ENCODE measurements at places on chromosomes 7 and 10.

GRCh38 chr10:62492012-62492869, 118.1 kb downstream of the ZNF365 start:
- peak; percentile 12 for DNase-seq

- no peak for DNase-seq
Measured at GRCh38 chr7:117839507-117839906, 33.7 kb downstream of the CTTNBP2 start.

DNA sequence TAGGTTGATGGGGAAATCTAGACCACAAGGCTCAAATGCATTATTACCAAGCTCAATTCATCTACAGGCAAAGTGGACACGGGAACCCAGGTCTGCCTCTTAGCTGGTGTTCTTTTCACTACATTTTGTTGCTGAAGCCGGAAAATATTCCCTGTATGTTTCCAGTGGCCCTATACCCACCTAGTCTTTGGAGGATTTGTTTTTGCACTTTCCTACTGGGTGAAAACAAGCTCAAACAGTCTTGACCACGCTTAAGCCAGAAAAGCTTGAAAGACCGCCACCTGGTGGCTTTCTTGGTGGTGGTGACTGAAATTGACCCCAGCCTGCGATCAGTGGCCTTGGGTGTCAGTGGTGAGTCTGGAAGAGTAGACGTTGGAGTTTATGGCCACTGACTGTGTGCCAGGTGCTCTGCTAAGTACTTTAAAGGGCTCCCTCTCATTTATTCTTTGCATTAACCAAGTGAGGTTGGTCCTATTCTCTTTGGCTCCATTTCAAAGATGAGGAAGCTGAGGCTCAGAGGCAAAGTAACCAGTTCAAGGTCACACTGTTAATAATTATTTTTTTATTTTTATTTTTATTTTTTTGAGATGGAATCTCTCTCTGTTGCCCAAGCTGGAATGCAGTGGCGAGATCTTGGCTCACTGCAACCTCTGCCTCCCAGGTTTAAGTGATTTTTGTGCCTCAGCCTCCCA, 11.1 kb upstream of the CRTAC1 start:
- peak; percentile 78 for DNase-seq

GRCh38 chr7:27104341-27105058, 2.0 kb upstream of the HOXA2 start:
- no peak for DNase-seq

DNA sequence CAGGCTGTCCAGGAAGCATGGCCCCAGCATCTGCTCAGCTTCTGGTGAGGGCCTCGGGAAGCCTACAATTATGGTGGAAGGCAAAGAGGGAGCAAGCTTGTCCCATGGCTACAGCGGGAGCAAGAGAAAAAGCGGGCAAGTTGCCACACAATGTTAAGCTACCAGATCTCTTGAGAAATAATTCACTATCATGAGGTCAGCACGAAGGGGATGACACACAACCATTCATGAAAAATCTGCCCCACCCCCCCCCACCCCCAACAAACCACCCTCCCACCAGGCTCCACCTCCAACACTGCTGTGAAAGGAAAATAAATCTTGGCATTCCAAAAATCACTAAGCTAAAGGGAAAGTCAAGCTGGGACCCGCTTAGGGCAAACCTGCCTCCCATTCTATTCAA, 545.8 kb upstream of the NRP1 start:
- DNase-seq, result no peak

- DNase-seq, result peak; percentile 59
Measured at GRCh38 chr10:124745673-124746072, 1.5 kb upstream of the FAM53B start.

DNA sequence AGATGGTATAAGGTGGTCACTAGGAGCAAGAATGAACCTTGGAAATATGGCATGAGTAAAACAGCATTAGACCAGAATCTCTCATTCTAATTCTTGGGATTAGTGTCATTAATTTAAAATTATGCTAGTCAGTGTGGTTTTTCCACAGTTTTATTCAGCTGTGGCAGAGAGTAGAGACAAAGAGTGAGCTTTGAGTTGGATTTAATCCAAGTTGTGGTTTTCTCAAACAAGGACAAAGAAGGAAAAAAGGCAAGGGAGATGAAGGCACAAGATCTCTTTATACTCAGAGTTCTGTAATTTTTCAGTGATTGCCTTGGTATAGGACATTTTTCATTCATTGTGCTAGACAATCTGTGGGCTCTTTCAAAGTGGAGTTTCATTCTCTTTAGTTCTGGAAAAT, 28.2 kb upstream of the AKAP9 start:
- DNase-seq, result no peak

DNA sequence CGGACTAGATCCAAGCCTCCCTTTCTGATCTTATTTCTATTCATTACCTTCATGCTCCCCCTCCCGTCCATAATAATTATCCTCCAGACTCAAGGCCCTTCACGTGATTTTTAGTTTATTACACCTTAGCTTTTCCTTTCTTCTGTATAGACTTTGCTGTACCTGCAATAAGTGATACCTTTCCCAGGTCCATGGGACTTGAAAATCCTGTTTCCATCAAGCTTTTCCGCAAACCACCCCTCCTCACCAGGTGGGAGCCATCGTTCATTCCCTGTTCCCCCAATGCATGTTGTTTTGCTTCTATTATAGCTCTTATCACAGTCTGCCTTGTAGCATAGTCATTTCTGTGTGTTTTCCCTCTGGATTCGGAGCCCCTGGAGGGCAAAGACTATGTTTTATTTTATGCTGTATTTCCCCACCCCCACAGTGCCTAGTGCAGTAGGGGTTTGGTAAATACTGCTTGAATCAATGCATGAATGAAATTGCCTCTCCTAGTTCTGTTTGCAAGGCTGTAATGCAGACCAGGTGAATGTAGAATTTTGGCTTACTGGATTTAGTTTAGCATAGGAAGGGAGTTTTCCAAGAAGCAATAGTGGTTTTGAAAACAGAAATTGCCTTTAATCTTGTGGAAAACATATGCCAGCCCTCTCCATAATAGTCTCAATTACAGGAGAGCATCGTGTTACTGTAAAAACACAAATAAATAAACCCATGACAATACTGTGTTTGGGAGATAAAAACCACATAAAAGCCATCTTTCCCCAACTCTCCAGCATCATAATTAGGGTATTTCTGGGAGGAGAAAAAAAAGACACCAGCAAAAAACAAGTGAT, 213.4 kb downstream of the AUTS2 start:
- no peak for DNase-seq

GRCh38 chr10:20999699-21000098, 102.6 kb upstream of the NEBL start:
- no peak for DNase-seq

DNA sequence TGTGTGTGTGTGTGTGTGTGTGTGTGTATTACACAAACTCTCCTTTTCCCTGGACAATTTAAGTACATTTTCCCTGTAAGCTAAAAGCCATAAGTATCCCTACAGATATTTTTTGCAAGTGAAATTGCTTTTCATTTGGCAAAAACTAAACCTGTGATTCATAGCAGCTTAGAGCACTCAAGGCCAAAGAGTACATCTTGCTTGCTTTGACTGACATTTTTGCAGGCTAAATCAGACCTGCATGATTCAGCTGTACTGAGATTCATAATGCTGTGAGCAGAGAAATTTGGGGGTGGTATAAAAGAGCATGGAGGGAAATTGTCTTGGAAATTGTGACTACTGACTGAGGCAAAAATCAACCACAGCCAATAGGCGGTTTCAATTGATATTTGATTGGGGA, 500.4 kb downstream of the GFRA1 start:
- DNase-seq, result peak; percentile 44

DNA sequence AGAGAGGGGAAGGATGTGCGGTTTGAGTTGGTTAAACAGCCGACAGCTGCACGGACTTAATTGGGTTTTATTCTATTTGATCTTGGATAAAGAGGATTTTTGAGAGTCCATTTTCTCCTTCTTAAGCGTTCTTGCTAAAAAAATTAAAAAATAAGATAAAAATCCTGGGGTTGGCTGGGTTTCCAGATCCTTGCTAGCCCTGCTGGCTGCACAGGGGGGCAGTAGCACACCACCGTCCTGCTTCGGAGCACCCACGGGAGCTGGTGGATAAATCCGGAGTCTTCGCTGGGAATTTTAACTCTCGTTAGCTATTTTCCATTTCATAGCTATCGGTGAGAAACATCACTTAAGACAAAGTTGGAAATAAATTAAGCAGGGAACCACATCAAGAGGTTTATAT, 792.0 kb downstream of the TYW1 start:
- peak; percentile 33 for DNase-seq

DNA sequence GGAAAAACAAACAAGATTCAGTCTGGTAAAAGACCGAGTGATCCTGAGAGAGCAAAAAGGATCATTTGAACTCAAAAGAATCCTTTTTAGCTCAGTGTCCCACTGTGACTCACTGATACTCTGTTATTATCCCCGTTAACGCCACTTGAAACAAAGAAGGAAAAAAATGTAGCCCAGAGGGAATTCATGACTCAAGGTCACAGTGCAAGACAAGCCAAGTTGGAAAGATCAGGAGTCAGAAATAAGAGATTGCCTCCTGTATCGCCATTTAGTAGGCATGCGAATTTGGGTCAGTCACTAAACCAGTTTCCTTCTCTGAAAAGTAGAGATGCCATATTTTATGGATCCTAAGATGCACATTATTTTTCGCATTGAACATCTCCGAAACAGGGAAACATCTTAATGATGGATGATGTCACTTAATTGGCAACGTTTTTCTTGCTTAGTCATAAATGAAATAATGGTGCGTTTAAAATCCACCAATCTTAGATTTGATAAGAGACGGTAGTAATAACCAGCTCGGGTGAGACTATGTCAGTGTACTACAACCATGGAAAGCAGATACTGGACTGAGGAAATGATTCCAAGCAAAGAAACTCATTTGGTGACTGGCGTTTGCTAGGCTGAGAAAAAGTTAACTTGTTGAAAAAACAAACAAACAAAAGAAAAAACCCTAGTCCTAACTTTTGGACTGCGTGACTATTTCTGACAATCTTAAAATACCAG, 502.0 kb upstream of the CELF2 start:
- DNase-seq, result no peak

- DNase-seq, result no peak
Measured at GRCh38 chr10:117497736-117498135, 44.8 kb upstream of the EMX2 start.

DNA sequence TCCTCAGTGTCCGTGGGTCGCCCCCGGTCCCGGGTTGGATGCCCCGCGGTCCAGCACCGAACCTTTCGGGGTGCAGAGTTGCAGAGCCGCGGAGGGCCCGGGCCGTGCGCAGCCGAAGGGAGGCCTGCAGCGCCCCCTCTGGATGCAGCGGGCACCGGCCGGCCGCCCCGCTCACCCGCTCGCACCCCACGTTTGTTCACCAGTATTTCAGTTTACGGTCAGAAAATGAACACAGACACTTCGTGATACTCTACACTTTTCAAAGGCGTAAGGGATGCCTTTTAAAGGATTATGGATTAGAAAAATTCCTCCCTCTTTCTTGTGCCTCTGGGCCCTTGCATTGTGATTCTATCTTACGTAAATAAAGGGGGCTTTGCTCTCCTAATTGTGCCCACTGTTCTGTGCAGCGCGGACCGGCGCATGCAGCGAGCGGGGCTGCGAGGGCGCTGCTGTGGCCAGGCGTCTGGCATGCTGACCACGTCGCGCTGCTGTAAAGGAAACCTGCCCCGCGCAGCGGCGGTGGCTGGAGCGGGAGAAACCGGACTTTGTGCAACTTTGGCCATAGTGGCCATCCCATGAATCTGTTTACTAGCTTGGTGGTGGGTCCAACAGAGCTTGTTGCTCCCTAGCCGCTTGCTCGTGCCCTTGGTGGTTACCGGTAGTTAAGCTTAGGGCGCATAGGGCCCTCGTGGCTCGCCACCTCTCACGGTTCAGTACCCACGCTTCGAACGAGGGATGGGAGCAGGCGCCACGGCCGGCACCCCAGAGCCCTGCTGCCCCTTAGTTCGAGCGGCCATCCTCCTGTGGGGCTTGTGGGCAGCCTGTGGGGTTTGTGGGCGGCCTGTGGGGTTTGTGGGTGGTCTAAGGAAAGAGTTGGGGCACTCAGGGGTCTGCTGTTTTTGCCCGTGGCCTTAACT, 739 bp upstream of the MEST start:
- DNase-seq, result peak; percentile 50

GRCh38 chr7:142853739-142854371, 1.0 kb upstream of the EPHB6 start:
- peak; percentile 75 for DNase-seq

DNA sequence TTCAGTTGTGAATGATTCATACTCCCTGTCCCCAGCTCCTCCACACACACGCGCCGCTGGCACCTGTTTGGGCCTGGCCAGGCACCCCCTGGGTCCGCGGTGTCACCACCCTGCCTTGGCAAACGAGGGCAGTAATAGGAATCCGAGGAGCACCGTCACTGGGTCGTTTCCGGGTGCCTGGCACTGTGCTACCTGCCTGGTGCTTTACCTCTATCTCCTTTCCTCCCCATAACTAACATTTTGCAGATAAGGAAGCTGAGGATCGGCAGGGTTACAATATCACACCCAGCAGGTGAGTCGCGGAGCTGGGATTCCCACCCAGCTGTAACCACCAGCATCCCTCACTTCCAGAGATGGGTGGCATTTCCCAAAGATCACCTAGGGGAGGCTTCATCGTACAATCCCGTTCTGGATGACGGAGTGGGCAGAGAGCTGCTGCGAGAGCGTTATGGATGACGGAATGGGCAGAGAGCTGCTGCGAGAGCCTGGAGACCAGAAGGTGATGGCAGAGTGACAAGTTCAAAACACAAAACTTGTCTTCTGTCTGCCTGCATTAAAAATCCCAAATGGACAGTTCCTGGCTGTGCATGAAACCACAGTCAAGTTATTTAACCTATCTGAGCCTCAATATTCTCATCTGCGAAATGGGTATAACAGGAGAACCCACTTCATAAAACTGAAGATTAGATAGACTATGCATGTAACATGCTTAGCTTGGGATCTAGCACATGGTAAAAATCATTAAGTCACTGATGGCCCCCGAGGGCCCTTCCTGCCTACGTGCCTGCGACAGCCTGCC, 1.1 kb upstream of the HSPA12A start:
- no peak for DNase-seq

DNA sequence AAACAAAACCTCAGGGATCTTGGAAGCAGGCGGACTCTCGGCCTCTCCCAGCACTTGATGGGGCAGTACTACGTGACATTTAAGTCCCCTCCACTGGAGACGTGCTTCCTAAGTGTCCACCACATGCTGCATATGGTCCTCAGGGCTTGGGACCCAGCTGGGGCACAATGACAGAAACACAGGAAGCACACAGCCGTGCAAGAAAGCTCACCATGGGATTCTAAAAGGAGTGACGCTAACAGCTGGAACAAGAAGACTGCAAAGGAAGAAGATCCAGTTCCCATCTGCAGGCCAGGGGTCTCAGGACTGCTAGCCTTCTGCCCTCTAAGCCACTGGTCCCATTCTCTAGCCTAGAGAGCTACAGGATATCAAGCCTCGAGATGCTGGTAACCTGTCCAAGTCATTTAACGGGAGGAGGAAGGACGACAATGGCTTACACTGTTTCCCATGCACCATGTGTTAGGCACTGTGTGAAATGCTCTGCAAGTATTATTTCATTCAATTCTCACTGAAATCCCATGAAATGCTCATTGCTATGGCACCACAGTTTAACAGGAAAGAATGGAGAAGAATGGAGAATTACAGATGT, 61.1 kb downstream of the KCNMA1 start:
- peak; percentile 31 for DNase-seq

GRCh38 chr10:3749011-3749410, 36.0 kb downstream of the KLF6 start:
- DNase-seq, result no peak
